T-cell (primary cell): ENCODE measurements at places on chromosomes 12 and 14.

- DNase-seq, result no peak
These were observed 26.5 kb downstream of the MAX start for GRCh38 chr14:65075628-65076325.

- DNase-seq, result no peak
These were observed 6.1 kb downstream of the CHD8 start for GRCh38 chr14:21449899-21450216.

- DNase-seq, result no peak
These were observed 326.5 kb upstream of the TBX3 start for GRCh38 chr12:115010324-115010995.

- DNase-seq, result no peak
These were observed 57.3 kb downstream of the TTC7B start for GRCh38 chr14:90758959-90759358.

DNA sequence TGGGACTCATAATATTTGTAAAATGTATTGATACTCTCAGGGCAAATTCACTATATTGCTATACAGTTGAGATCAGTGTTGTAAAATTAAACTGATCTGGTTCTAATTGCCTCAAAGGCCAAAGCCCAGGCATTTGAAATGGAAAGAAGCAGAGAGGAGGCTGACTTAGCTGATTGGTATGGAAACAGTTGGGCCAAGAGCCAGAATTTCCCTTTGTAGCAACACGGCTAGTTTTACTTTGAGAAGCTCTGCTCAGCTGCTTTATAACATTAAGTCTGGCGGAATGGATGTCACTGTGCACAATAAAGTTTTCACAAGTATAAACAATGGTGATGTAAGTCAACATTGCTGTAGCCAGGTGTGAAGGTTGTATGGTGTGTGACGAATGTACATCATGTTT lies 186.4 kb downstream of the MSRB3 start:
- no peak for DNase-seq

DNA sequence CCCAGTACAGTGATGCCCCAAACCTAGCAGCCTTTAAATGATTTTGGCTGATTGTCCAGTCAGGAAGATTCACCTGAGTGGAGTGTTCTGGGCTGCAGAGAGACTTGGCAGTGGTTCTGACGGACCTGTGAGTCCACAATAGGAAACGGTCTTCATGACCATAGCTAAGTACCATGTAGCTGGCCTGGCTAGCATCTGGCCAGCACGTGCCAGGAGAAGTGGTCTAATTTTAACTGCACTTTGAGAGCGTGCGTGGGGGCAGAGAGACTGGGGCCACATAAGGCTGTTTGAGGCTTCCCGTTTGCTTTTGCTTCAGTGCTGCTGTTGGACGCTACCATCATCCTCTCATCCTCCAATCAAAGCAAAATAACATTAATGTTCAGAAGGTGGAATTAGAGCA lies 54.7 kb downstream of the PPM1A start:
- no peak for DNase-seq

GRCh38 chr12:46660276-46660675 lies 165.5 kb downstream of the SLC38A4 start:
- no peak for DNase-seq

DNA sequence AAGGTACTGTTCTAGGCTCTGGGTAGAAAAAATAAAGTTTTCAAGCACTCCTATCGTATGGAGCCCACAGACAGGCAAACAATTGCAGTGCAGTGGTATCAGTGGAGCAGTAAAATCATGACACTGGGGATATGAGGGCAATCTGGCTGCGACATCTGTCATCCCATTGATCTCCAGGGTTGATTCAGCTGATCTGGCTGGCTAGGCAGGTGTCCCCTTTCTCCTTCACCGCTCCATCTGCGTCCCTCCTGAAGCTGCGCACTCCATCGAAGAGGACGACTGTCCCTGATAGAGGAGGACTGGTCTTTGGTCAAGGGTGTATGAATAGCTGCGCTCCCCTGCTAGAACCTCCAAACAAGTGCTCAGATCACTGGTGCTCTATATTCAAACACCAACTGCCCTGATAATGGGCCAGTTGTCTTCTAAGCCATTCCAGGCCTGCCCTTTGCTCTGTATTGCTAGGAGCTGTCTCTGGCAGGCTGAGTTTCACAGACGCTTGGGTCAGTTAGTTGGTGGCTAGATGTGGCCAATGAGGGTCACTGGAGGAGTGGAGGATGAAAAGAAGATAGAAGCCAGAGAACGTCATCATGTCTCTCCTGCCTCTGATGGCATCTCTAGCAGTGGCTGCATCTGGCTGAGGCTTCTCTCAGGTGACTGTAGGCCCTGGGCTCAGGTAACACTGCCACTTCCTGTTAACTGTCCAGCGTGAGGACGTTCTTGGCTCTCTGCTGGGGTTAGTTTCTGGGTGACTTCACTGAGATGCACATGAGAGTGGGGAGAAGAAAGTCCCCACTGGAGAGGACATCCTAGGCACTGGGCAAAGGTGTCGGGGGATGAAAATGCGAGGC lies 205.0 kb upstream of the FOXN3 start:
- no peak for DNase-seq

GRCh38 chr12:45726603-45727300 lies 2.8 kb upstream of the ARID2 start:
- DNase-seq, result no peak

DNA sequence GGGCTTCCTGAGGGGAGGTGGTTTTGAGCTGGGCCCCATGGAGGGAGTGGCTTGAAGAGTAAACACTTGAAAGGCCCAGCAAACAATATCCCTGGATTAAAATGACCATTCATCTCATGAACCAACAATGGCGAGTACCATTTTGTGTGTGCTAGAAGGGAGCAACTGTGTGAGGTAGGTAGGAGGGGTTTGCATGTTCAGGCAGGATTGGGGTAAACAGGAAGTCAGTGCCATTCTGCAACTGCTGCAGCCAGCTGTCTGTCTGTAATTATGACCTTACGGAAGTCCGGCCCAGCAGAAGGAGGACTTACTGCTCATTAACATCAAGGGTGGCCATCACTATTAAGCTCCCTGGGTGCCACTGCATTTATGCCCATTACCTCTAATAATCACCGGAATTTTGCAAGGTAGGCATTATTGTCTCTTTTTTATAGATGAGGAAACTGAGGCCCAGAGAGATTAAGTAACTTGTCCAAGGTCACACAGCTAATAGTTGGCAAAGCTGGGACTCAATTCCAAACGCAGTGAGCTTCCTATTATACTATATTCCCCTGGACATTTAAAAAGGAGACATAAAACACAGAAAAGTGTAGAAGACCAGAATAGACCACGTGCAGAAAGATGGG lies 16.6 kb upstream of the IFI27L2 start:
- no peak for DNase-seq

GRCh38 chr14:100861188-100861936 lies 35.4 kb downstream of the MEG3 start:
- DNase-seq, result no peak

DNA sequence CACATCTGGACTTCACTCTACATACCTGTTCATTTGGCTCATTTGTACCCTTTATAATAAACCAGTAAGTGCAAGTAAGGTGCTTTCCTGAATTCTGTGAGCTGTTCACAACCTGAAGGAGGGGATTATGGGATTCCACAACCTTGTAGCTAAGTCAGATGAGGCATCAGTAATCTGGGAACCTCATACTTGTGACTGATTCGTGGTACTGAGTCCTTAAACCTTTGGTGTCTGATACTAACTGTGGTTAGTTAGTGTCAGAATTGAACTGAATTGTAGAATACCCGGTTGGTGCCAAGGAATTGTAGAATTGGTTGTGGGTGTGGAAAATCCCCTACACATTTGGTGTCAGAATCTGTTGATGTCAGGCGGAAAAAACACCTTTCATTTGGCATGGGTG lies 83.4 kb downstream of the TMX1 start:
- DNase-seq, result no peak

GRCh38 chr12:11674894-11675390 lies 25.5 kb downstream of the ETV6 start:
- DNase-seq, result no peak

- no peak for DNase-seq
These were observed 439.4 kb downstream of the PDZRN4 start for GRCh38 chr12:41627476-41627875.

- no peak for DNase-seq
These were observed 298.1 kb upstream of the RTL1 start for GRCh38 chr14:101201535-101202151.

- DNase-seq, result no peak
These were observed 90.0 kb downstream of the FBXL14 start for GRCh38 chr12:1504304-1504894.

GRCh38 chr12:128571906-128572810 lies 251.6 kb downstream of the SLC15A4 start:
- no peak for DNase-seq

- no peak for DNase-seq
These were observed 49.6 kb upstream of the RASSF3 start for GRCh38 chr12:64560396-64561301.

- no peak for DNase-seq
These were observed 1.8 kb upstream of the GMFB start for GRCh38 chr14:54490445-54491175.

- no peak for DNase-seq
These were observed 61.9 kb downstream of the SMUG1 start for GRCh38 chr12:54126696-54127537.

- DNase-seq, result no peak
These were observed 43.1 kb upstream of the PSMC1 start for GRCh38 chr14:90213099-90213748.

DNA sequence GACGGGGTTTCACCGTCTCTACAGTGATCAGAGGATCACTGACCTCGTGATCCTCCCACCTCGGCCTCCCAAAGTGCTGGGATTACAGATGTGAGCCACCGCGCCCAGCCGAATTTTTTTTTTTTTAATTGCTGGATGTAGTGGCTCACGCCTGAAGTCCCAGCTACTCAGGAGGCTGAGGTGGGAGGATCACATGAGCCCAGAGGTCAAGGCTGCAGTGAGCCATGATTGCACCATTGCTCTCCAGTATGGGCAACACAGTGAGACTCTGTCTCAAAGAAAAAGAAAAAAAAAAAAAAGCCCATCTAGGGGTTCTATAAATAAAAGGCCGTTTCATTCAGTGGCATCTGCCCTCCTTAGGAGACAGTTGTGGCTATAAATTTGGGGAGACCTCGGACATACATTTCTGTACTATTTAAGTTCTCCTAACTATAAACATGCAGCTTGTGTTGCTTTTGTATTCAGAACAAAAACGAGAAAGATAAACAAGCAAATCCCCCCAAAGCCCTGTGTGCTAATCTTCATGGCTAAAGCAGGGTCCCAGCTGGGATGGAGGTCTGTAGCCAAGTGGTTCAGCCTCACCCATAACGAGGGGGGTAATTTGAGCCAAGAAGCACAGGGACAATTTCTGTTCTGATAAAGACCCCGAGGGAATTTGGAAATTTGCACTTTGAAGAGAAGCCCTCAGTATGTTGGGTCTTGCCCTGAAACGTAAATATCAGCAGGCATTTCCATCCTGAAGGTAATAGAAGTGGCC lies 35.0 kb upstream of the BCL7A start:
- no peak for DNase-seq

DNA sequence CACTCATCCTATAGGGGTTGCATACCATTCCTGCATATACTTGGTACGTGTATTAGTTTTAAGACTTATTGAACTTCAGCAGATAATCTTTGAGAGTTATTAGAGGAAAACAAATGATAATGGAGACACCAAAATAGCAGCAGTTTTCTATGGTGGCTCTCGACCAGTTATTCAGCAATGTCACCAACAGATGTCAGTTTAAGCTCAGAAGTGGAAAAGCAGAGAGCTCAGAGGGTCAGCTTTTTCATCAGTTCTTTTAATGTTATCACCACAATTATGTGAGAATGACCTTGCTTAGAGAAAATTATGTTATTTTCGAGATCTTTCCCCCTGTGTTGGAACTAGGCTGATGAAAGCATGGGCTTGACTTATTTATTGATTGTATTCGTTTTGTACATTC lies 32.0 kb downstream of the PTPN11 start:
- DNase-seq, result no peak

- DNase-seq, result no peak
These were observed 11.1 kb upstream of the RERGL start for GRCh38 chr12:18101043-18101442.

DNA sequence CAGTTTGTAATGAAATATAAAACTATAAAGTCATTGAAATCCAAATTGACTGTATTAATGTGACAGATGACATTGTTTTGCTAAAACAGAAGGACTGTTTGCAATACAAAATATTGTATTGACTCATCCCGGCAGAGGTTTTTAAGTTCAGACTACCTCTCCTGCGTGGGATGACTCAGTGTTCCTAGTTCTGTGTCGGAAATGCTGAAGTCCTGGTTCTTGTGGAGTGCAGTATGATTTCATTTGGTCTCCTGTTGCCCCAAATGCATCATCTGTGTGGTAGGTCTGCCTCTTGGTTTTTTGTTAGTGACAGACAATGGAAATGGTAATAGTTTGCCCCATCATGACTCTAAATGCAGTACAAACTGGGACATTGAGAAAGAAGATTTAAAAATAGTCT lies 27.8 kb downstream of the PELI2 start:
- no peak for DNase-seq

- DNase-seq, result no peak
These were observed 64.2 kb downstream of the ERGIC2 start for GRCh38 chr12:29316752-29317151.

- no peak for DNase-seq
These were observed 29.2 kb downstream of the ZC3H14 start for GRCh38 chr14:88592031-88592430.

DNA sequence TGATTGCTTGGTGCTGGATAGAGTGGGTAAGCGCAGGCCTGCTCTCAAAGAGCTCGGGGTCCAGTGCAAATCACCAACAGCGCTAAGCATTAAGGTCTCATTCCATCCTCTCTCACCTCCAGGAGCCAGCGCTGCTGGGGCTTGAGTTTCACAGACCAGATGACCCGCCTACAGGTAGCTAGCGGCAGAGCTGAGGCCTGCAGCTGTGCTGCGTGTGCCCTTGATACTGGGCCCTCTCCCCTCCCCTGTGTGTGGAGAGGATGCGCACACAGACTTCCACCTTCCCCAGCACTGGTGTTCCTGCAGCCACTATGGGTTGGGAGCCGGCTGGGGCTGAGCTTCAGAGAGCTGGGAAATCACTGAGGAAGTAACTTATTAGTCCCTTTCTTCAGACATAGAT lies 149.9 kb downstream of the CALM1 start:
- no peak for DNase-seq

GRCh38 chr12:28780096-28780495 lies 369.0 kb upstream of the FAR2 start:
- no peak for DNase-seq
